Naive thymus-derived CD8-positive, alpha-beta T cell (primary cell): ENCODE measurements at places on chromosomes 2 and 18. TPM values are rescaled to one million over a fixed set of nuclear protein-coding genes. Genes with fewer than 3 reads are reported as not detected.
A peak's percentile ranks its signal among the peaks of the same experiment; 100 is the strongest.

Gene ALLC
- not detected for total RNA-seq

DNA sequence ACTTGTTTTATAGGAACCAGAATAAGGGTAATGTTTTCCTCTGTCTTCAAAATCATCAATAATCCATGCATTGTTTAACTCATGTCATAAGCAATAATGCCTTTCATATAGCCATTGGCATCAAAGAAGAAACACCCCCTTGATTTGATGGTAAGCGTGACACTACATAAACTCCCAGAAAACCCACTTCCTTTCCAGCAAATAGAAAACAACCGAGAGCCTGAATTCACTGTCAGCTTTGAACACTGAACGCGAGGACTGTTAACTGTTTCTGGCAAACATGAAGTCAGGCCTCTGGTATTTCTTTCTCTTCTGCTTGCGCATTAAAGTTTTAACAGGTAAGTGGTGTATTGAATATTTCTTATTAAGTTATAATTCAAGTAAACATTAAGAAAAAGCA, at the start of gene ICOS:
TSS of gene ICOS (plus strand) at position 229 of the 400 bp plus-strand sequence. CDS start at position 281, 52 bp downstream.
- H3K4me1 ChIP-seq = peaks cover 78% of the 10 kb centered on the region
- peak; percentile 64 for DNase-seq
- H3K4me3 ChIP-seq = peak within 1 kb of the TSS; percentile 93
- no peaks in the 10 kb centered on the region for H3K27me3 ChIP-seq
- peaks cover 12% of the 10 kb centered on the region for H3K36me3 ChIP-seq

DNA sequence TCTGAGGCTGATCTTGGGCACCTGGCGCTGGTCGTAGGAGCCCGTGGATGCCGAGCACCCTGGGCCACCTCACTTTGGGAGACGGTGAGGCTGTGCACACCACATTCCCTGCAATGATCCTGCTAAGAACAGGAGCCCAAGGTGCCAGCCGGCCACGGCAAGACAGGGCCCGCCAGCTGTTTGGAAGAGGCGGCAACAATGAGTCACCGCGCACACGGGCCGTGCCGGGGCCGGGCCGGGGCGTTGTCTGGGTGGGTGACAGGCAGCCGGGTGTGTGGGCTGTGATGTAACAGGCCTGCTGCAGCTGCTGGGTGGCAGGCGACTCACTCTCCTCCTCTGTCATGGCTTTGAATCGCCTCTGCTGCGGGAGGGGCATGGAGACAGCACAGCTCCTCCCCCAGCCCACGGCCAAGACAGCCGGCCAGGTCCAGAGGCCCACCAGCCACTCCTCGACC, 49.7 kb upstream of the ODC1 start:
- peaks cover 29% of the 10 kb centered on the region for H3K4me1 ChIP-seq
- peak; percentile 39 for DNase-seq

DNA sequence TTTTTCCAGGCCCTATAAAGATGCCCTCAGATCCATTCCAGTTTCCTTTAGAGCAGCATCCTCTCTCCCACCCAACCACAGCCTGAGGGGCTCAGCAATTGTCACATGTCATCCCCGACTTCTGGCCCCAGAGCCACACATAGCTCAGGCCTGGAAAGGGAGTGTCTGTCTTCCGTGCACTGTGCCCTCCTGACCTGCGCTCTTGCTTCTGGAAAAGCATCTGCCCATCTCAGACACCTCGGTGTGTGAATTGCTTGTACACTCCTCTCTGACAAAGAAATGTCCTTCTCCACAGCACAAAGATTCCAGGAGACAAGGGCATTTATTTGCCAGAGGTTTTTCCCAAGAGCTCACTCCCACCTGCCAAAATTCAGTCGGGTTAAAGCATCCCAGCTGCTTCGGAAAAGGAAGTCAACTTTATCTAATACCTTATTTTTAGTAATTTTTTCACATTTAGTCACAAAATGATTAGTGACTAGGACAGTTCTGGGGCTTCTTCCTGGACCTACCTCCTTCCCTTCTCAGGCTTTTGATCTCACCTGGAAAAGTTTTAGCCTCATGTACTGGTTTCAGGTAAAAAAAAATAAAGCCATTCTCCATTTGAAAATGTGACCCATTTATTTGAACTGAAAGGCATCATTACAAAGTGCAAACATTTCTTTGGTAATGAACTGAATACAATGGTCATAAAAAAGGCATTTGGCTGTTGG, 112.9 kb downstream of the PXDN start:
- H3K4me1 ChIP-seq = no peaks in the 10 kb centered on the region
- no peaks in the 10 kb centered on the region for H3K36me3 ChIP-seq
- H3K27ac ChIP-seq = no peak overlapping the region
- no peak for DNase-seq
- no peaks in the 10 kb centered on the region for H3K27me3 ChIP-seq
